Stimulated activated CD4-positive, alpha-beta T cell treated with anti-CD3 and anti-CD28 coated beads, Interleukin-12 subunit alpha, Interleukin-12 subunit beta, amount 100 ng/mL, for 48 hours (primary cell): ENCODE measurements at places on chromosomes 3 and 15.

GRCh38 chr3:23804441-23805209 is 1.1 kb upstream of the UBE2E1 start:
- no peak for DNase-seq

DNA sequence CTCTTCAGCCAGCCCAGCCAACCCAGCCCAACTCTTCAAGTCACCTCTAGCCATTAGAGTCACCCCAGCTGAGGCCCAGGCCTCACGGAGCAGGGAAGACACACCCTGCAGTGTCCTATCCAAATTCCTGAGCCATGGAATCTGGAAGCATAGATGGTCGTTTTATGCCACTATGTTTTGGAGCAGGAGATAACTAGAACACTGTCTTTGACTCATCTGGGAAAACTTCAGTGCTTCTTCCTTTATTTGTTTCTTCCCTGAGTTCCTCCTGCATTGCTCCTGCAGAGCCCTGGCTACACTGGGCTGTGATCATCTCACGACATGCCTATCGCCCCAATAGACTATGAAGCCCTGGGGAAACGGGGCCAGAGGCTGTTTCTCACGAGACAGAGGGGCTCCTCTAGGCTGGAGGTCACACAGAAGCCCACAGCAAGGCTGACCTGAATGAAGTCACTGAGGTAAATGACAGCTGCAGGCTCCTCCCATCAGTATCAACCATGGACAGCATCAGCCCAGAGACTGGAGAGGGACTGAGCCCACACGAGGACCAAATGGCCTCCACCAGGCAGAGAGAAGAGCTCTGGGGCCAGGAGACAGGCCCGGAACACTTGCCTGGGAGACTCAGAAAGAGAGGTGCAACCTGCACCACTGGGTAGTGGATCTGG is 22.7 kb downstream of the CRABP1 start:
- DNase-seq: no peak

GRCh38 chr15:89498574-89498906 is 2.2 kb upstream of the RHCG start:
- no peak for DNase-seq

DNA sequence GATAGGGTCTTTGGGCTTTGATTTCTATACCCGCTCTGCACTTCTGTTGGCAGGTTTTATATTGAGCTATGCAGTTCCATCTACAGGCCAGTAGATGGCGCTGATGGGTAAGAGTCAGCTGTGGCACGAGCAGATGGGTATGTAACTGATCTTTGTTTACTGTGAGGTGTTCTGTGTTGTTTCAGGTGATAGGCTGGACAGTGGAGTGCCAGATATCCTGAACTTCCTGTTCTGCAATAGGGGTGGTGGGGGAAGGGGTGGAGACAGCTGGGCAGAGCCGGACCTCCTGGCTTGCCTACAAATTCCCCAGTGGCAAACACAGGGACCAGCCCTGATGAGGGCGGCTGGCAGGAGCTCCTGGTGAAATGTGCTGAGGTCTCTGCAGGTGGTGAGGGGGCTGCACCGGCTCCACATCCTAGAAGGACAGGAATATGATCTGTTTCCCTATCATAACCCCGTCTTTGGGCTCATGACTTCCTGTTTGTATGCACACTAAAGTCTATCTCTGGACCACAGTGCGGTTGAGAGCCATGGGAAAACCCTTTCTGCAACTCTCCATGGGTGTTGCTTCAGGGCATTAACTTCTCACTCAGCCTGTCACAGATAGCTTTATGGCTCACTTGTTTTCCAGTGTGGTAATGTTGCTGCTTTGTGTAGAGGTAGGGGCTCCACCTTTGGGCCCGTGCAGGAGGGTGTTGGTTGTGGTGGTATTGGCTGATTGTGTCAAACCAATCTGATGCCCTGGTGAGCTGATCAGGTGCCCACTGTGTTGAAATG is 13.4 kb upstream of the FAM98B start:
- no peak for DNase-seq
